Hepatocyte (in vitro differentiated cells): ENCODE measurements at places on chromosomes 11 and 22. TPM values are rescaled to one million over a fixed set of nuclear protein-coding genes. Genes with fewer than 3 reads are reported as not detected.

DNA sequence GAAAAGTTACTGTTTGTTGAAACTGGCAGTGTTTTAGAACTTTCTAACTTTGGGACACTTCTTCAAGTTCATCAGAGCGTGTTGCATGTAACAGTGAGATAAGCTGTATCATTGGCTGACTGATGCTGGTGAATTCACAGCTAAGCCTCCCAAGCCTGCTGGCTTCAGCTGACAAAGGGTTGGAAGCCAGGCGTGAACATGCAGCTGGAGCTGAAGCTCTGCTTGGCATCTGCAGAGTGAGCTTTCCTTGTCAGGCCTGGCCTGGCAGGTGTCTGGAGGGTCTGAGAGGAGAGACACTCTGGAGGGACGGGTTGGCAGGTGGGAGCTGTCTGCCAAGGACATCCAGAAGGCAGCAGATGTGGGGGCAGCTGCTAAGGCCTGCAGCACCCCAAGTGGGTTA, 1.5 kb downstream of the AMPD3 start:
- DNase-seq = no peak

- no peak for DNase-seq
Measured at GRCh38 chr11:47443028-47443700, 5.8 kb downstream of the RAPSN start.

DNA sequence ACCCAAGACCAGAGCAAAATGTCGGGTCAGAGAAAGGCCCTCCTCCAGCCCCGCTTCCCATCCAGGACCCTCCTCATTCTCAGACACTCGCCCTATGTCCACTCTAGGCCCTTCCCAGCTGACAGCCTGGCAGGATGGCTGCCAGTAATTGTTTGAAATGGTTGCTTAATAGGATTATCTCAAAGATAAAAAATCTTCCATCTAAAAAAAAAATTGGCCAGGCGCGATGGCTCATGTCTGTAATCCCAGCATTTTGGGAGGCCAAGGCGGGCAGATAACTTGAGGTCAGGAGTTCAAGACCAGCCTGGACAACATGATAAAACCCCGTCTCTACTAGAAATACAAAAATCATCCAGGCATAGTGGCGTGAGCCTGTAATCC, 32.4 kb downstream of the SCGB1A1 start:
- no peak for DNase-seq

DNA sequence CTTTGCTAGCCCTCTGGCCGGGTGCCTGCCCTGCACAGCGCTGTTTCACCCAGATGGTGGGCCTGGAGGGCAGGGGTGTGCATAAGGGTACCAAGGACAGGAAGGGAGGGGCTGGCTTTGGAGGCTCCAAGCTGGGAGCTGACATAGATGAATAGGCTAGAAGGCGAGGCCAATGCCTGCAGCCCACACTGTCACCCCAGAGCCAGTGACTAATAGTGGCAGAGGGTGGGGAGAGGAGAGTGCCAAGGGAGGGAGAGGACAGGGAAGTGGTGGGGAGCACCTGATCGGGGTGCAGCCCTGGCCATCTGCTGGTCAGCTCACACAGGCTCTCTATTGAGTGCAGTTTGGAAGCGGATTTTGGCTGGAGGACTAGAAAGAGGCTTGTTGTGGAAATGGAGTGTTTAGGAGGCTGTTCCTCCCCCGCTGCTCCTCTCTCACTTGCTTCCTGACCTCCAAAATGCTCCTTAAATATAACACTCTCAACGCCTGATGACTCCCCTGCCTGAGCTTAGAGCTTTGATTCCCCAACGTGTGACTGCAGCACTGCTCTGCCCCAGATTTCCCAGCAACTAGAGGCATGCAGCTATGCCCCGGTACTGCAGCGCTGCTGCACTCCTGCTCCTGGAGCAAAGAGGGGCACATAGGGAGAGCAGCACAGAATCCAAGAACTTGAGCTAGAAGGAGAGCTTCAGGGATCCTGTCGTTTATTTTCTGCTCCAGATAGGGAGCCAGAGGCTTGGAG, 89.2 kb downstream of the GRAMD1B start:
- no peak for DNase-seq

DNA sequence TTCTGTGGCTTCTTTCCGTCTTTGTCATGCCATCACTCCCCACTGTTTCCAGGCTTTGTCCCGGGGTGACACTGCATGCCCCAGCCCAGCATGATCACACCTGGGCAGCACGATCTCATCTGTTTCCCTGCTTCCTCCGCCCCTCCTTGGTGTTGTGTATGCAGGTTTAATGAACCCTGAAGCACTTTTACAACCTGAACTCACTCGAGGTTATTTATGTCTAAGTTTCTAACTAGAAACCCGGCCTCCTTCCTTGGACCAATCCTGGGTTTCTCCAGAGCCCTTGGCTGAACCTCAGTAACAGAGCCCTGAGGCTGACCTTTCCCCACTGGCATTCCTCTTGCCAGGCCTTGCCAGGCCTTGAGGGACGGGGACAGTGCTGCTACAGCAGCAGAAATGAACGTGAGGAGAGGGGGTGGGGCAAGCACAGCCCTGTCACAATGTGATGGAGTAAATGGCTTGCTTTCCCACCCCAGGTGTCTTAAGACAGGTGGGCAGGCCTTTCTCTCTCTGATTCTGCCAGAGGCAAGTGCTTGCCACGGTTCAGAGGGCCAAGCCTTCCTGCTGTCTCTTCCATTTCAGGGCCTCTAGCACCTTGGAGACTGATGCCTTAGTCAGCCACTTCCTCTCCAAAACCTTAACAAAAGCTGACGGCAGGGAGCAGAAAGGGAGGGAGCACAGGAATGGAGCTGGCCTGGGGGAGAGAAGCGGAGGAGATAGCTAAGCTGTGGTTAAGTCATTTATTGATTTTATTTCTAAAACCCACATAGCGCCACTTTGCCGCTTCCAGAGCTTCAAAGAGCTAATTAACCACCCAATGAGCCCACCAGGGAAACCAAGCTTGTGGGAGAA, 3.1 kb upstream of the PYGM start:
- no peak for DNase-seq

GRCh38 chr11:26204839-26205238, 127.1 kb upstream of the ANO3 start:
- no peak for DNase-seq

DNA sequence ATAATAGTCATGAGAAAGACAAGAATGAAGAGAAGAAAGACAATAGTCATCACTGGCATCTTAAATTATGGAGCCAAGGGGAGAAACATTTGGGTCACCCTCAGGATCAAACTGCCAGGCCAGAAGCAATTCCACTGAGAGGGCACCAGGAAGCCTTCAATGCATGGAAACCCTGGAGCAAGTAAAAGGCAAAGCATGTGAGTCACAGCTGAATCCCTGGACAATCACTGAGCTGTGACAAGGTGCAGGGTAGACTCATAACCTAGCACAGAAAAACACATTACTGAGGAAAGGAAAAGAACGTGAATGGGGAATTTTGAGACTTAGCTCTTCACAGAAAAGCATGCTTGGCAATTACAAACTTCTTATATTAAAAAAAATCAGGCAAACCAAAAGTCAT, 1.6 kb downstream of the KCNJ1 start:
- DNase-seq = no peak

- DNase-seq = no peak
Measured at GRCh38 chr22:50460938-50461337, 13.9 kb downstream of the SBF1 start.

- no peak for DNase-seq
Measured at GRCh38 chr11:96748639-96749370, 359.0 kb downstream of the JRKL start.

GRCh38 chr22:38869663-38870062, 2.4 kb downstream of the CBX6 start:
- DNase-seq = peak; percentile 4

DNA sequence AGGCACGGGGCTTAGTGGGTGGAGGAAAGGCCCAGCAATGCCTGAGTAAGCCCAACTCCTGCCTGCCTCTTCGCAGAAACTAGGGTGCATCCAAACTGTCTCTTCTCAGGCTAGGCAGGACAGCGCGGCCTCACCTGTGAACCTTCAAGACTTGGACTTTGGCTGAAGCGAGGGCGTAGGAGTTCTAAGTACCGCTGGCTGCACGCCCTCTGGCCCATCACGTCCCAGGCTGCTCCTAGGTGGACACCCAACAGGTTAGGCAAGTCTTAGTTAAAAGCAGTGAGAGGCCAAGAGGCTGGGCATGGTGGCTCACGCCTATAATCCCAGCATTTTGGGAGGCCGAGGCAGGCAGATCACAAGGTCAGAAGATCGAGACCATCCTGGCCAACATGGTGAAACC, 1.8 kb upstream of the DDB2 start:
- DNase-seq = peak; percentile 15

- peak; percentile 65 for DNase-seq
Measured at GRCh38 chr11:30586251-30587144, at the start of gene MPPED2. Gene MPPED2 (minus strand): TSS chr11:30586353. CDS start chr11:30580373, 5,980 bp downstream.

- no peak for DNase-seq
Measured at GRCh38 chr11:72634016-72634415, 40.2 kb downstream of the PDE2A start.

SYT12 gene
- 0.08 and 0.27 TPM in 2 replicates for total RNA-seq

MS4A6E gene
- total RNA-seq = not detected in 2 replicates

CDC42EP2 gene
- 19.5 and 21.7 TPM in 2 replicates for total RNA-seq

TTLL1 gene
- 4.9 and 6.4 TPM in 2 replicates for total RNA-seq

RCOR2 gene
- 4.3 and 4.4 TPM in 2 replicates for total RNA-seq

C11orf24 gene
- total RNA-seq = 42.8 and 55.6 TPM in 2 replicates

TUBGCP6 gene
- 14.0 and 26.2 TPM in 2 replicates for total RNA-seq

UBQLNL gene
- 0.53 and 0.76 TPM in 2 replicates for total RNA-seq

OR8D2 gene
- total RNA-seq = not detected in 2 replicates

NEU3 gene
- total RNA-seq = 11.7 and 12.4 TPM in 2 replicates

ARHGAP20 gene
- total RNA-seq = 2.6 and 4.8 TPM in 2 replicates
